ENCODE measurements at places on chromosomes 2 and 18.

- DNase-seq, result no peak
These were observed 12.8 kb upstream of the KIAA2012 start for GRCh38 chr2:202060218-202060617.

DNA sequence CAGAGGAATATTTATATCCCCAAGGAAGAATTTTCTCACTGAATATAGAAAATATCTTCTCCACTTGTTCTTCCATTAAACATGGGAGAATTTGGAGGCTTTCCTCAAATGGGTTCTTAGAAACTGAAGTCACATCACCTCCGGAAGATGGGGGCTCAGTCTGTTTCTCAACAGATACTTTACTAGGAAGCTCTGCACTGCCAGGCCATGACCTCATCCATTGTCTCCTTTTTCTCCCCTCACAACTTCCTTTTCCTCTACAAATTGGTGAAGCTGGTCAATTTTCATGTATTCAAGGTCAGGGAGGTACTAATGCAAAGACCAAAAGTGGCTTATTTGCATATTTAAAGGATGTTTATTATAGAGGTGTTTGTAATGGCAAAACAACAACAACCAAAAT lies 173.1 kb downstream of the RNF152 start:
- DNase-seq, result no peak

DNA sequence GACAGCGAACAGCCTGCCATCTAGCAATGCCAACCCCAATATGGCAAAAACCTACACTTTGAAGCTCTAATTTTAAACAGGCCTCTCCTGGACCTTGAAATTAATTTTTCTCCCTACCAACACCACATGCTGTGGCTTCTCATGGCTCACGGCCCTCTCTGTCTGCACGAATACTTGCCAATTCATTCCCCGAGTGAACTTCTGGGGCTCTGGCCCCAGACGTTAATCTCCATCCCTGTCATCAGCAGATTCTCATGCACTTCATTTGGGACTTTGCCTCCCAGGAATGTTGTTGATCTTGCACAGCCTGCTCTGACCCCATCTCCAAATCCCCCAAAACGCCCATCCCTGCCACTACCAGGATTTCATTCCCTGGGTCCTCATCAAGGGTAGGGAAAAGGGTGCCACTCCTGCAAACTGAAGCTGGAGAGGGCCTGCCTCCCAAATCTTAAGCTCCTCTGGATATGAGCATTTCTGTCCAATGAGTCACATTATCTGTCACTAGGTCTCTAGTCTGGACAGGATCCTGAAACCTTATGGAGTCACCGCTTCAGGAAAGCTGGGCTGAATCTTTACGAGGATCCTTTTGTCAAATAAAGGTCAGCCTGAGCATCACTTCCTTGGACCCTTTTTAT lies 10.4 kb downstream of the FIGLA start:
- DNase-seq, result no peak

GRCh38 chr18:75176849-75177248 lies 32.1 kb downstream of the PTGR3 start:
- DNase-seq, result no peak

GRCh38 chr18:61765097-61765496 lies 127.7 kb downstream of the RNF152 start:
- no peak for DNase-seq

DNA sequence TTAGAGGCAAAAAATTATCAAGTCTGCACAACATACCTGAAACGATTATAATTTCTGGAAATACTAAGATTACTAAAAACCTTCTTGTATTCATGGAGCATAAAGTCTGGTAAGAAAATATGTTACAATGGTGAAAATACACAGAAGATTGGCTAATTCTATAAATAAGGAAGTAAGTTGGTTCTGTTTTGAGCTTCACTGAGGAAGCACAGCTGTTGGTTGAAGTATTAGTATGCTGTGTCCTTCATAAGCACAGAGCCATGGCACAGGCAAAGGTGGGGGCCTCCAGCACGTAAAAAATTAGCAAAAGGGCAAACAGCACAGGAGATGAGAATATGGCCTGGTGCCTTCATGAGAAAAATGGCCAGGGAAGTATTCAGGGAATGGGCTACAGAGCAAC lies 40.4 kb upstream of the ANKRD62 start:
- no peak for DNase-seq

DNA sequence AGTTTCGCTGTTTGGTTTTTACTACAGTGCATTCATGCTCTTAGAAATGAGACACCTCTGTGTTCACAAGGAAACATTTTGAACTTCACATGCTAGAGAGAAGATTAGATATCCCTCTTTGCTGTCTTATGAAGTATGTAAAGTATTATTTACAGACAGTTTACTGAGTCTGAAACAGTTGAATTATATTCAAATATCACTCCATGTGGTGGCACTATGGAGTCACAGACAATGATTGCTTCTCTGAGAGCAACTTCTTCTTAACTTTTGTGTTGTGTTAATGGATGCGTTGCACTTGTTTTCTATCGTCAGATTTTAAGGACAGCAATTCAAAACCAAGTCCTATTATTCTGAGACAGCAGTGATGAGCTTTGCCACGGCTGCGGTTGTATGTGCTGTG lies 823.6 kb downstream of the GALR1 start:
- no peak for DNase-seq

GRCh38 chr2:237059155-237059875 lies 26.4 kb upstream of the COPS8 start:
- no peak for DNase-seq

GRCh38 chr2:168424971-168425370 lies 31.1 kb upstream of the CERS6 start:
- DNase-seq, result no peak

DNA sequence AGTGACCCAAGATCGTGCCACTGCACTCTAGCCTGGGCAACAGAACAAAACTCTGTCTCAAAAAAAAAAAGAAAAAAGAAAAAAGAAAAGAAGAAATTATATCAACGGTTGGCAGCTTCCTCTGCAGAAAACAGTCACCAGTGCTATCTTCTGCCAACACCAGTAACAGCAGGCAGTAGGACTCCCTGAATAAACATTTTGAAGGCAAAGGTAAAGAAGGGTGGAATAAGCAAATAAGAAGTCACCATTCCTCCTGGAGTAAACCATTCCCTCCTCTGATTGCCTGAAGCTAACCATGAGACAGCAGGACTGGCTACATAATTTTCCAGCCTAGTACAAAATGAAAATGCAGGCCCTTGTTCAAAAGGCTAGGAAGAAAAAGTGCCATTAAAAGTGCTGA lies 9.0 kb upstream of the RNF103 start:
- no peak for DNase-seq

- no peak for DNase-seq
These were observed 33.5 kb downstream of the CRIM1 start for GRCh38 chr2:36389091-36389564.

- no peak for DNase-seq
These were observed 213.1 kb downstream of the NBAS start for GRCh38 chr2:15348045-15348444.

- peak; percentile 33 for DNase-seq
These were observed 62.3 kb upstream of the ACYP2 start for GRCh38 chr2:54052825-54053718.

DNA sequence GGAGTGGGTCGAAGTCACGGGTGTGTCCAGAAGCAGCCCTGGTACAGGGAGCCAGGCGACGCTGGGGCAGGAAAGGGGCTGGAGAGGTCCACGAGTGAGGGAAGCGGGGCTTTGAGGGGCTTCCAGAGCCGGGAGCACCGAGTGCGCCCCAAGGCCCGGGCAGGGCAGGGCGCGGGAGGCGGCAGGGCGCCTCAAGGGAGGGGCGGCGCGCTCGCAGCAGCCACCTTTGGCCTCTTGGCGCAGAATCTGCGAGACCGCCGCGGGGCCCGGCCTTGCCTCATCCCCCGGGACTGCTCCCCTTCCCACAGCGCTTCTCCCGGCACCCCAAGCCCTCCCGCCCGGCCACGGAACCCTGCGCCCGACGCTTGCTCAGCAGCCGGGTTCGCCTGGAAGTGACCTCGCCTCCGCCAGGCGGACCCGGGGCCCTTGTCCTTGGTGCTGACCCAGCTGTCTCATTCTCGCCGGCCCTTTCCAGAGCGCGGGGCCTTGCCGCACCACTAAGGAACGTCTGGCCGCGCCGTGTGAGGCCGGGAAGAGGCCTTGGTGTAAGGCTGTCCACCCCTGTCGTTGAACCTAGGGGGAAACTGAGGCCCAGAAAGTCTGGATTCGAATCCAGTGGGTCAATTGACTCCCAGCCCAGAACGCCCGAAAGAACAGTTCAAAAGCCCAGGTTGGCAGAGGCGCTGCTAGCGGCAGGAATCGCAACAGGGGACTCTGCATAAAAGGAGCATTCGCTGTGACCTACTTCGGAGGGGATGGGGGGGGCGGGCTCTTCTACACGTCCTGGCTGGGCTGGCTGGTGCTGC lies 584 bp upstream of the DNER start:
- DNase-seq, result no peak

GRCh38 chr2:178517496-178517895 lies 37.2 kb downstream of the PLEKHA3 start:
- DNase-seq, result no peak

DNA sequence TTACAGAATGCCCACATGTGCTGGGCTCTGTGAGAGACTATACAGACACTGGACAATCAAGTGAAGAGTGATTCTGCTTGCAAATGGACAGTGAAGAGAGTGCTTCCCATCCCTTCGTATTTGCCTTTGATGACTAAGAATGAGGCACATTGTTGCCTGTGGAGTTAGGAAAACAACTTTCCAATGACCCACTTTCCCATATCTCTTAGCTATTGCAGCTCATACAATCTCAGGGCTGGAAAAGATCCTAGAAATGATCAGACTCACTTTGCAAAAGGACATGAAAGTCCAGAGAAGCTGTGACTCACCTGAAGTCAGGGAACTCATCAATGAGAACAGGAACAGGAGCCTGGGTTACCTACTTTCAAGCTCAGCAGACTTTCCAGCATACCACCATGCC lies 440.5 kb upstream of the TCF4 start:
- DNase-seq, result no peak

- no peak for DNase-seq
These were observed 2.8 kb downstream of the ETAA1 start for GRCh38 chr2:67399831-67400489.

GRCh38 chr2:72757177-72757775 lies 68.6 kb downstream of the EXOC6B start:
- DNase-seq, result no peak

- DNase-seq, result no peak
These were observed 1650.3 kb upstream of the CELF4 start for GRCh38 chr18:39215920-39216319.

GRCh38 chr2:46826569-46827245 lies 88.9 kb downstream of the MCFD2 start:
- DNase-seq, result no peak

DNA sequence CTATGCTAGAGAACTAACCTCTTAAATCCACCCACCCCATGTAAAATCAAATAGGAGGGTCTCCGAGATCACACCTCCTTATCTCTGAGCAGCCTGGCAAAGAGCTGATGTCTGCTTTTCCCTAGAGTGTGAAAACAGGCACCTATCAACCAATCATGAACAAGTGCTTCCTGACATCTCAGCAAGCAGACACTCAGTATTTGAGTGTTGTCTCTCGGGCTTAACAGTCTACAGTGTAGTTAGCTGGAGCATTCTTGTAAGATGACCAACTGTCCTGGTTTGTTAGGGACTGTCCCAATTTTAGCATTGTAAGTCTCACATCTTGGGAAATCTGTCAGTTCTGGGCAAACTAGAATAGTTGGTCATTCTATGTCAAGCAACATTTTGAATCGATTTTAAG lies 26.4 kb downstream of the MARCHF4 start:
- DNase-seq, result no peak

DNA sequence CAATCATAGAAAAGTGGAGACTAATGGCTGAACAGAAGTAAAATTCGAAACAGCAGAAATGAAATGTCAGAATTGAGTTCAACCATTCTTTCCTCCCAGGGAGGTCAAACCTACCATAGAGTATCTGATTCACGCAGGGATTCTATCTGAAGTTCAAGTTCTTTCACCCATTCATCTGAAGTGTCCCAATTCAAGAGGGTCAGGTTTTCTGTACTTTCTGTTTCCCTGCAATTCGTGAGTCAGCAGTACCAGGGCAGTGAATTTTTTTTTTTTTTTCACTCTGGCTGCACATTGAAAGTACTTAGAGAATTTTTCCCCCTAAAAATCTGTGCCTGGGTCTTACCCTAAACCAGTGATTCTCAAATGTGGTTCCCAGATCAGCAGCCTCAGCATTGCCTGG lies 40.9 kb upstream of the CCDC88A start:
- DNase-seq, result no peak

- DNase-seq, result no peak
These were observed 140.6 kb downstream of the CCDC148 start for GRCh38 chr2:158315803-158316414.

DNA sequence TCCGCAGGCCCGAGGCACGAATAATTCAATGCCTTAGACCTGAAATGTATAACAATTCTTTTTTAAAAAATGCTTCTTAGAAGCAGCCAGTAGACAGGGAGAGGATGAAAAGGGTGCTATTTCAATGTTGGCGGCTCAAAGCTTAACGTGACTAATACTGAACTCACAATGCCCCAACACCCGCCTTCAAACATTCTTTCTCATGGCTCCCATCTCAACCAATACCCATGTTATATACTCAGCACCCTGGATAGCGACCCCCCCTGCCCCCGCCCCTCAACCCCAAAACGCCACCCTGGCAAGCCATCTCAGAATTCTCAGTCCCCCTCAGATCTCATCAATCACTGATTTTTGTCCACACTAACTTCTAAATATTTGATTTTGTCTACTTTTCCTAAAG lies 4.4 kb downstream of the FBXO41 start:
- DNase-seq, result no peak

GRCh38 chr2:158732573-158733429 lies 62.3 kb upstream of the DAPL1 start:
- no peak for DNase-seq

GRCh38 chr18:59372975-59373374 lies 13.9 kb upstream of the LMAN1 start:
- DNase-seq, result no peak

DNA sequence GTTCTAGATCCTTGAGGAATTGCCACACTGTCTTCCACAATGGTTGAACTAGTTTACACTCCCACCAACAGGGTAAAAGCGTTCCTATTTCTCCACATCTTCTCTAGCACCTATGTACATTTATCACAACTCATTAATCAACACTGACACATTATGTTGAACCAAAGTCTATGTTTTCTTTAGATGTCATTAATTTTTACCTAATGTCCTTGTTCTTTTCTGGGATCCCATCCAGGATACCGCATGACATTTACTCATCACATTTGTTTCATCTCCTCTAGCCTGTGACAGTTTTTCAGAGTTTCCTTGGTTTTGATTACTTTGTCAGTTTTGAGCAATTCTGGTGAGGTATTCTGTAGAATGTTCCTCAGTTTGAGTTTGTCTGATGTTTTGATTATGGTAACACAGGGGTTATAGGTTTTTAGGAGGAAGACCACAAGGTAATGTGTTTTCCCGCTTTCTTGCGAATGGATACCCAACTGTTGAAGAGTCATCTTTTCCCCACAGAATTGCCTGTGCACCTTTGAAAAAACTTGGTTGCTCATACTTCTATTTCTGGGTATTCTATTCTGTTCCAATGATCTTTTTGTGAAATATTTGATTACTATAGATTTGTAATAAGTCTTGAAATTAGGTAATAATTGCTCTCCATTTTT lies 3.0 kb upstream of the UGT1A9 start:
- DNase-seq, result no peak

Data from hematopoietic multipotent progenitor cell treated with erythropoietin and hydrocortisone succinate and interleukin-3 and kit ligand, for 17 days (in vitro differentiated cells).